ENCODE measurements at places on chromosomes 5 and 9.
A peak's percentile ranks its signal among the peaks of the same experiment; 100 is the strongest.

GRCh38 chr5:147391781-147392180 lies 118.1 kb downstream of the DPYSL3 start:
- no peak for DNase-seq

- DNase-seq = peak; percentile 89
These were observed at the start of gene RGS14 for GRCh38 chr5:177357459-177358351. TSS of gene RGS14 (plus strand) at chr5:177357924. CDS start at chr5:177358025, 101 bp downstream.

GRCh38 chr5:77560677-77561263 lies 68.7 kb upstream of the WDR41 start:
- DNase-seq = no peak

- DNase-seq = no peak
These were observed 172.0 kb downstream of the CRB2 start for GRCh38 chr9:123527981-123528380.

GRCh38 chr5:56986626-56986947 lies 34.7 kb upstream of the MIER3 start:
- DNase-seq = no peak

GRCh38 chr9:5321058-5321457 lies 16.5 kb upstream of the RLN2 start:
- DNase-seq = no peak

DNA sequence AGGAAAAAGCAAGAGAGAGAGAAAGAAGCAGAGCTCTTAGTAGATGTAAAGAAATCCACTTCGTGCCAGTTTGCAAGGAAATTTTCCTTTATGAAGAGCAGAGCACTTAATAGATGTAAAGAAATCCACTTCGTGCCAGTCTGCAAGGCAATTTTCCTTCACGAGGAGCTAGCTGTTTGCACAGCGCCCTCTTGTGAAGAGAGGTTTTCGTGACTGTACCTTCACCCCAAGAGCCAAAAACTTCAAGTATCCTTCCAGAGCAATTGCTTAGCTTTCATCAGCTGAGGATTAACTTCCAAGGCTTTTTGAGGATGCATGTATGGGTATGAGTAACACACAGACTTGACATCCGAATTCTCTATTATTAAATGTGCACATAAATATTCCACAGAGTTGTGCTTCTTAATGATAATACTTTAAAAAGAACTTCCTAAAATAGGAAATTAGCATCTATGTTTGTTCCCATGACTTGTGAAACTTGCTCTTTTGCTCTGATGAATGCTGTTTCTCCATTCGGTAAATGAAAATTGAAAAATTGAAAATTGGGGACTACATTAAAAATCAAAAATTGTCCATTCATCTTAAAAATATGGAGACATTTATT lies 525.6 kb downstream of the PDE4D start:
- peak; percentile 4 for DNase-seq

GRCh38 chr5:170289121-170289520 lies 8.5 kb downstream of the LCP2 start:
- DNase-seq = no peak

GRCh38 chr5:16733331-16734006 lies 116.7 kb upstream of the RETREG1 start:
- no peak for DNase-seq

DNA sequence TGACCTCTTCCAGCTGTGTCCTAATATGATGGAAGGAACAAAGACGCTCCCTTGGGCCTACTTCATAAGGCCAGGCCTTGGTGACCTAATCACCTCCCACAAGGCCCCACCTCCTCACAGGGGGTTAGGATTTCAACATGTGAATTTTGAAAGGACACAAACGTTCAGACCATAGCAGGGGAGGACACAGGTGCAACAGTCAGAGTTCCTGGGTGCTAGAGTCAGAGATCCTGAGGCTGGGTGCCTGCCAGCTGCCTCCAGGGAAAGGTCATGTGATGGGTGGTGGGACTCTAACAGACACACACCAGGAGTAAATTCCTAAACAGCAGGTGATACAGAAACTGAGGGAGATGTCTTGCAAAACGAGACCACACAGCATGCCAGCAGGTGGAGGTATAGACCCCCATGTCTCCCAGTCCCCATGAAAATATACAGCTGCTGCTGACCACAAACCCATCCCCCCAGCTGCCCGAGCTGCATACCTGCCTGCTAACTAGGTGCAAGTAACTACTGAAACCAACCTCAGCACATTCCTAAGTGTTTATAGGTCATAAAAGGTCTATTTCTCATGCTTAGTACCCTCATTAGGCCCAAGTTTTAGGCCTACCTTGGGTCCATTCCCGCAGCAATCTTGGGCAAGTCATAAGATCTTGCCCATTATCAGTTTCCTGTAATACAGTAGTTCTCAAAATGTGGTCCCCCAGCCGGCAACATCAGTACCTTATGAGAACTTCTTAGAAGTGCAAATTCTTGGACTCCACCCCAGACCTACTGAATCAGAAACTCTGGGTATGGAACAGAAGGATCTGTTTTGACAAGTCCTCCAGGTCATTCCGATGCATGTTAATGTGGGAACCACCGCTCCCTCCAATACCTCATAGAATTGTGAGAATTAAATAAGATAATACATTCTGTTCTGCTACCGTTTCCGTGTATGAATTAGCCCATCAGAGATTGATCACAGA lies 245.3 kb downstream of the ENC1 start:
- DNase-seq = no peak

- DNase-seq = no peak
These were observed 28.3 kb downstream of the TCF7 start for GRCh38 chr5:134142806-134143205.

DNA sequence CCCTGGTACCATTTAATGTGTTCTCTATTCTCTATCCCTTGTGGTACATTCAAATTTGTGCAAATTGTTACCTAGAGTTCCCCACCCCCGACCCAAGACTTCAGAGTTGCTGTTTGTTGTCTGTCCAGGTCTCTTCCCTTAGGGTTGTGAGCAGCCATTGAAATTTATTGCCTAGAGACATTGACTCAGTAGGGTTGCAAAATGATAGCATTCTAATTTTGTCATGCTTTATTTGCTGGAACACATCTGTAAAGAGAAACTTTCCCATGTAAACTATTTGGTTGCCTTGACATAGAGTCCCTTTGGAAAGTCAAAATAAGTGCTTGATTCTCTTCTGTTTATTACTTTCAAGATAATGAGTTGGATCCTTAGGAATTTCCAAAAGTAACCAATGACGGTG lies 91.7 kb upstream of the KLF9 start:
- no peak for DNase-seq

- peak; percentile 79 for DNase-seq
These were observed 128.0 kb downstream of the FANCC start for GRCh38 chr9:95189251-95190098.

DNA sequence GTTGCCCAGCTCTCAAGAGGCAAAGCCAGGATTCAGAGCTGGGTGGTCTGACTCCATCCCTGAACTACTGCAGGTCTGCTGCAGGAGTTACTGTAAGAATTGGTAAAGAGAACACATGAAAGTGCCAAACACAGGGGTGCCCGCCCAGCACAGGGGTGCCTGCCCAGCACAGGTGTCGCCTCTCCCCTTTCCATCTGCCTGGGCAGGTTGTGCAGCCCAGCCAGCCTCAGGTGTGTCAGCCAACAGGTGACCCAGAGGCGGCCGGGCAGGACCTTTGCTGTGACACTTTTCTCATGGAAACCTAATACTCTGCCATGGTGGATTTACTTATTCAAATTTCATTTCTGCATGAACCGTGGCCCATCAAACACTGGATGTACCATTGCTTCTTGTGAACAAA lies 289.7 kb upstream of the IRX4 start:
- no peak for DNase-seq

DNA sequence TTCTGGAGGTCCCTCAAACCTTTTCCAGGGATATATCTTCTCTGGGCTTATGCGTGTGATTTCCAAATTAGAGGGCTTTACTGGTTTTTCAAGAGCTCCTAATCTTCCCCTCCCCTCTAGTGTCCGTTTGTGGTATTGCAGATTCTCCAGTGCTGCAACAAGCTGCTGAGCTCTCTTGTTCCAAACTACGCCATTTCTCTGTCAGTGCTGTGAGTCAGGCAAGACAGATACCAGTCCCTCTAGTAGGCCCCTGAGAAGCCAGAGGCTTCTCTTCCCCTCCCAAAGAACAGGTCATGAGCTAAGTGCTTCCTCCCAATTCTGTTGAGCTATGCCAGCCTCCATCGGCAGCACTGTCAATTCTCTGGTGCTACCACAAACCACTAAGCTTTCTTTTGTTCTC lies 149.5 kb downstream of the FANCC start:
- DNase-seq = peak; percentile 23

DNA sequence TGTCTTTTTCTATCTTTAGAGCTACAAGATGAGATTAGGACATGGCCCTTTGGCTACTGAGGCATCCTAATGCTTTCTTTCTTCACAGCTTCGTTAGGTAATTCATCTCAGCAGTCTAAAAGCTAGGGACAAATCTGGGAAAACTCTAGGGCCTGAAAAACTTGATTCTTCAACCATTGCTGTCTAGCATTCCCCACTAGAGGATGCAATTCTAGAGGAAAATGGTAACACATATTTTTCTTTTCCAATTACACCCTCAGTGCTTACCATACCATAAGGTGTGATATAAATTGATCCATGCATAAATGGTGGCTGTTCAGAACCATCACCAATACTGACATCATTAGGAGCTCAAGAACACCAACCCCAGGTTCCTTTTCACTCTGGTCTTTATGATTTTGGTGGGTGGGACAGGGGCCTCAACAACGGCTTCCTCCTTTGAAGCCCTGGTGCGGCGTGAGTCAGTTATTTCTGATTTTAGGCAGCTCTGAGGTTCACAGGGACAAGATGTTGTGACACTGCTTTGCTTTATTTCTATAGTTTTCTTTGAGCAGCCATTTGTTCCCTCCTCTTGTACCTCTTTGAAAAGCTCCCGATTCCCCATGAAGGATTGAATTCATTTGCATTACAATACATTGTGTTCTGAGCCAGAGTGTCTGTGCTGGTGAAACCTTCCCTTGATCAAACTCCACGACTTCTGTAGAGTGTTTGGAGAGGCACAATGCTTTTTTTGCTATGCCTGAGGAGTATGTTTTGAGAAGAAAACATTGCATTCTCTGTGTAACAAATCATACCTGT lies 526.0 kb upstream of the TRPC7 start:
- DNase-seq = no peak

DNA sequence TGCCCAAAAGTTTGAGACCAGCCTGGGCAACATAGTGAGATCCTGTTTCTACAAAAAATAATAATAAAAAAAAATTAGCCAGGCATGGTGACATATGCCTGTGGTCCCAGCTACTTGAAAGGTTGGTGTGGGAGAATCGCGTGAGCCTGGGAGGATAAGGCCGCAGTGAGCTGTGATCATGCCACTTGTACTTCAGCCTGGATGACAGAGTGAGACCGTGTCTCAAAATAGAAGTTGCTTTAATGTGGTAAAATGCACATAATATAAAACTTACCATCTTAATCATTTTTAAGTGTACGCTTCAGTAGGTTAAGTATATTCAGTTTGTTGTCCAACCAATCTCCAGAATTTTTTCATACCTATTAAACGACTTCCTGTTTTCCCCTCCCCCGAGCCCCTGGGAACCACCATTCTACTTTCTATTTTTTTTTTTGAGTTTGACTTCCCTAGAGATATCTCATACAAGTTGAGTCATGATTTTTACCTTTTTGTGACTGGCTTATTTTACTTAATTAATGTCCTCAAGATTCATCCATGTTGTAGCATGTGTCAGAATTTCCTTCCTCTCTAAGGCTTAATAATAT lies 120.1 kb upstream of the POC5 start:
- DNase-seq = no peak

GRCh38 chr9:18007621-18008020 lies 428.8 kb downstream of the SH3GL2 start:
- no peak for DNase-seq

GRCh38 chr9:70607329-70607728 lies 192.9 kb upstream of the KLF9 start:
- DNase-seq = no peak

- DNase-seq = no peak
These were observed 121.0 kb downstream of the NREP start for GRCh38 chr5:111635916-111636570.
